ENCODE measurements at places on chromosomes 1 and 21.

DNA sequence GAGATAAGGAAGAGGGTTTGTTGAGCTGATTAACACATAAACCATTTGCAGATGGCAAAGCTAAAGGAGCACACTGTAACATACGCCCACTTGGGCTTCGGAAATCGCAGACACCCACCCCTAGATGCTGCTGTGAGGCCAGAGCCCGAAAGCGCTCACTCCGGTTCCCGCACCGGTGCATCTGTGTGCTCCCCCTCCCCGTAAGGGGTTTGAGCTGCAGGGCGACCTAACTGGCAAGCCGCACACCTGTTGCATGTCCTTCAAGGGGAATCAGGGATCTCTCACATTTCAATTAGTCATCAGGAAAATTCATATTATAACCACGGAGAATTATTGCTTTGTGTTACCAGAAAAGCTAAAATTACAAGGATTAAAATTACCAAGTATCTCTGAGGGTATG, 1.4 kb upstream of the CFH start:
- DNase-seq: peak; percentile 9

DNA sequence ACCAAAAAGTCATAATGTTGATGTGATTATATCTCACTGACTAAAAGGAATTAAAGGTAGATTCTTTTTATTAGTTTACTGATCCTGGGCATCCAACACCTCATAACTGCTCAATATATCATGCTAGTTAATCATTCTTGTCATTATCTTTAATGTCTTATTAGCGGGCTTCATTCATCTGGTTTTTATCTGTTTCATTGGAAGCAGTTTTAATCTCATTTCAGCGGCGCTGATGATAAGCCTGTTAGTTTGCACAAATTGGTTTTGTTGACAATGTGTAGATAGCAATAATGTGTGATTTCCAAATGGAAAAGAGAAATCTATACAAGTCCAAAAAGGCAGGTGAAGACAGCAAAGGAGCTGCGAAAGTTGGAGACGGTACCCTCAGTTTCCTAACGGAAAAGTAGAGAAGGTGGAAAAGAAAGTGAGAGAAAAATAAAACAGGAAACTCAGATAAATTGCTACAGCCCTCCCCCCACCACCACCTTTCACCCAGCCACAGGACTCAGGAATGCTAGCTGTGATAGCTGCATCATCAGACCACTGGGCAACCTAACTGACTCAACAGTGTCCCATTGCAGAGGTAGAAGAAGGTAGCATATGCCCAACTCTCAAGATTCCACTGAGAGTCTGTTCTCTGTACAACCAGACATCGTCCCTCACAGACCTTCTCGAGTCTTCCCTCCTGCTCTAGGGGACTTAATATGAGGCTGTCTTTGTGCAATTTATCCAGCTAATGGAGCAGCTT, 241.7 kb upstream of the CAMK1G start:
- no peak for DNase-seq

DNA sequence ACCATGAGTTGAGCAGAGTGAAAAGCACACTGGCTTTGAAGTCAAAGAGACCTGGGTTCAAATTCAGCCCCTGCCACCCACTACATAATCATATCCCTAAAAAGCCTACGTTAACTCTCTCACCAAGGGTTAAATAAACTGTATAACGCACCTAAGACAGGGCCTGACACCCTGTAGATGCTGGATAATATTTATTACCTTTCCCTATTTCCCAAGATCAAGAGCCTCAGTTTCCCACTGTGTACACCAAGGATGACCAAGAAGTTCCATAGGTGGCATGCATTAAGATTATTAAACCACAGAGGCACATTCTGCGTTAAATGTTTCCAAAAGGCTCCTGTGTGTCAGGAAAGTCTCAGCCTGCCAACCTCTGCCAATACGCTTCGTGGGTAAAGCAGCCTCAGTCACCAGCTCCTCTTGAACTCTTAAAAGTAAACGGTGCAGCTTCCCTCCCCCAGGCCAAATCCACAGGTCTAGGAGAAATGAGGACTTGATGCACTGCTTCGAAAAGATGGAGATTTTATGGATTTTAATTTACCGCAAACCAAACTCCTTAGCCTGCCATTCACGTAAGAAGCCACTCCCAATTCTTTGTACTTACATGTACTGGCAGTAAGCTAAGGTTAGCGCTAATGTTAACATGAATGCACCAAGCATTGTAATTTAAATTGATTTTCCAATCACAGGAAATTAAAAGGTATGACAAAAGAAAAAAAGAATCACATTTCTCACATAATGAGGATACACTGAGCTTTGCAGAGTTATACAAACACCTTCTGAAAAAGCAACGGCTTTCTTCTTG, 2.6 kb downstream of the USP24 start:
- DNase-seq: no peak

- DNase-seq: no peak
These were observed 178.9 kb upstream of the DPT start for GRCh38 chr1:168907786-168908348.

DNA sequence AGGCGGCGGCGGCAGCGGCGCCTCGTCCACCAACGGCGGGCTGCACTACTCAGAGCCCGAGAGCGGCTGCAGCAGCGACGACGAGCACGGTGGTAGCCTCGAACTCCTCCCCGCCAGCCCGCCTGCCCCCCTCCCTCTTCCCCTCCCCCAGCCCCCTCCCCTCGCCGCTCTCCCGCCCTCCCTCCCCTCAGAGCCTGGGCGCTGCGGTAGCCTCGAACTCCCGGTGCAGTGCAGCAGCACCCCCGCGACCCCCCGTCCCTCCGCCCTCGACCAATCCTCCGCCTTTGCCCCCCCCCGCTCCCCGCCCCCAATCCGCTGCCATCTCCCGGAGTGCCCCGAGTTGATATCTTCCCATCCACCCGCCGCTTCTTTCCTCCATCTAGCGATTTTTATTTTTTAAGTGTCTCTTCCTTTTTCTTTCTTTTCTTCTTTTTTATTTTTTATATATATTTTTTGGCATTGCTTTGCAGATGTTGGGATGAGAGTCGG, 516 bp downstream of the RCOR3 start:
- peak; percentile 70 for DNase-seq

DNA sequence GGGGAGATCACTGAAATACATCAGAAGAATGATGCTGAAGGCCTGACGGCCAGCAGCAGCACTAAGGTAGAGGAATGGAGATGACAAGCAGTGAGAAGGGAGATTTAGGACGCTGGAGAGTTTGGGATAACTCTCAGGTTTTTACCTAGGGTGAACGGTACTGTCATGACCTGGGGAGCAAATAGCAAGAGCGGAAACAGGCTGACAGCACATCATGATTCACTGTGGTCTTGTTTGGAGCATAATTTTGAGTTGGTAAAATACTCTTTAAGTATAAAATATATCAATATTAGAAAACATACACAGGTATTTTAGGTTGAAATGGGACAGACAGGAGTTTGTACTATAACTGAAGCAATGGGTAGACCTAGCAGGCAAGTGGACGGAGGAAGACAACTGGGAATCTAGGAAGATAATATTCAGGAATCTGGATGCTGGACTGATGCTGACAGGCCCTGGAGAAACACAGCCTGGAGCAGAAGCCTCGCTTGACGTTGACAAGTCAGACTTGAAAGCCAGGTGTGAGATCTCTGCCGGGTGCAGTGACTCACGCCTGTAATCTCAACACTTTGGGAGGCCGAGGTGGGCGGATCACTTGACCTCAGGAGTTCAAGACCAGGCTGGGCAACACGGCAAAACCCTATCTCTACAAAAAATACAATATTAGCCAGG, 33.3 kb downstream of the ALG14 start:
- no peak for DNase-seq

- no peak for DNase-seq
These were observed 459.9 kb upstream of the NFIA start for GRCh38 chr1:60622486-60622885.

GRCh38 chr1:222772996-222773379, 36.0 kb downstream of the FAM177B start:
- peak; percentile 87 for DNase-seq

DNA sequence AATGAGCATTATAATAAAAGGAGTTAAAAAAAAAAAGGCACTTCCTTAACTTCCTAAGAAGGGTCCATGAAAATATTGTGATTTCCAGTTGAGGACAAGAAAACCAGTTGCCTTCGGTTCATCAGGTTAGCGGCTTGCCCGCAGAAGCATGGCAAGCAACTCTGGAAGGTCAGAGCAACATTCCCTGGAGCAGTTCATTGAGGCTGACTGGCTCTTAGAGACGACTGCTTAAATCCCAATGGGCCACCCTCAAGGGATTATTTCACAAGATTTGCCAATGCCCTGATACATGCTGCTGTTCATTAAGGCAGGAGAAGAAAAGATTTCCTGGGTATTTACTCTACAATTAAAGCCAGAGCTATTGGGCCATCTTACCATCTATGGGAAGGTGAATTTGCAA, 29.0 kb upstream of the CASQ2 start:
- no peak for DNase-seq

DNA sequence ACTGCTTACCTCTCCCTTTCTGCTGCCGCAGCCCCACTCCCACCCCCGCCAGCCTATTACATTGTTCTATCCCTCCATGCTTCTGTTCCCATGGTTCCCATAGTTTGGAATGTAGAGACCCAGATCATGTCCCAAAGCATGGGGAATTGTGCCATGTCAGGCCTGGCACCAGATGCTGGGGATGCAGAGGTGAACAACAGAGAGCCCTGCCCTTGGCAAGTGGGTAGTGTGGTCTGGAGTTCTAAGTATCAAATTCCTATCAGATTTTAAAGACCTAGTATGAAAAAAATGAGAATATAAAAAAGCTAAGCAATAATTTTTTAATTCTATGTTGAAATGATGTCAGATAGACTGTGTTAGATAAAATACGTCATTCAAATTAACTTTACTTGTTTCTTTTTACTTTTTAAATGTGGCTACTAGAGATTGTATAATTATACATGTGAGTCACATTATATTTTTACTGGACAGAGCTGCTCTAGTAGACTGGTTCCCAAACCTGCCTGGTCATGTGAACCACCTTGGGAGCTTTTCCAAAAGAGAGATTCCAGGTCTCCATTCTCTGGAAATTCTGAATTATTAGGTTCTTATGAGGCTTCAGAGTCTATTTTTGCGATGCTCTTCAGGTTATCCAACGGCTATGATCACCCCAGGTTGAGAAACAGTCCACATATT, 113.0 kb upstream of the DAB1 start:
- no peak for DNase-seq

DNA sequence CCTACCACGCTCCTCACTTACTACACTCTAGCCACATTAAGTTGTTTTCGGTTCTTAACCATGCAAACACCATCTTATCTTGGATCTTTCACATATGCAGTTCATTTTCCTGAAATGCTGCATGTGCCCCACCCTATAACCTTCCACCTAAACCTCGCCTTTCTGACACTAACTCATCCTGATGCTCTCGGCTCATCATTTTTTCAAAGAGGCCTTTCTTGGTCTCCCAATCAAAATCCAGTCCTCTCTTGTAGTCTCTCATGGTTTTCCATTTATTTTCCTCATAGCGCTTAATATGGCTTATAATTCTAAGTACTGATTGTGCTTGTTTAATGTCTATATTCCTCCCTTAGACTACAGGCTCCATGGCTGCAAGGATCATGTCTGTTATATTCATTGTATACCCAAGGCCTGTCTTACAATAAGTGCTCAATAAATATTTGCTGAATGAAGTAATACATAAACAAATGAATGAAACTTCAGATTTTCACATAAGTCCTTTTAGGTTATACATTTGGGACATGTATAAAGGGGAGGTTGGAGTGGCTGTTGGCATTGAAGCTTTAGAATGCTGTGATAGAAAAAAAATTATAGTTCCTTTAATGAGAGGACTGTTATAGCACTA, 79.2 kb upstream of the CDC42BPA start:
- DNase-seq: no peak

DNA sequence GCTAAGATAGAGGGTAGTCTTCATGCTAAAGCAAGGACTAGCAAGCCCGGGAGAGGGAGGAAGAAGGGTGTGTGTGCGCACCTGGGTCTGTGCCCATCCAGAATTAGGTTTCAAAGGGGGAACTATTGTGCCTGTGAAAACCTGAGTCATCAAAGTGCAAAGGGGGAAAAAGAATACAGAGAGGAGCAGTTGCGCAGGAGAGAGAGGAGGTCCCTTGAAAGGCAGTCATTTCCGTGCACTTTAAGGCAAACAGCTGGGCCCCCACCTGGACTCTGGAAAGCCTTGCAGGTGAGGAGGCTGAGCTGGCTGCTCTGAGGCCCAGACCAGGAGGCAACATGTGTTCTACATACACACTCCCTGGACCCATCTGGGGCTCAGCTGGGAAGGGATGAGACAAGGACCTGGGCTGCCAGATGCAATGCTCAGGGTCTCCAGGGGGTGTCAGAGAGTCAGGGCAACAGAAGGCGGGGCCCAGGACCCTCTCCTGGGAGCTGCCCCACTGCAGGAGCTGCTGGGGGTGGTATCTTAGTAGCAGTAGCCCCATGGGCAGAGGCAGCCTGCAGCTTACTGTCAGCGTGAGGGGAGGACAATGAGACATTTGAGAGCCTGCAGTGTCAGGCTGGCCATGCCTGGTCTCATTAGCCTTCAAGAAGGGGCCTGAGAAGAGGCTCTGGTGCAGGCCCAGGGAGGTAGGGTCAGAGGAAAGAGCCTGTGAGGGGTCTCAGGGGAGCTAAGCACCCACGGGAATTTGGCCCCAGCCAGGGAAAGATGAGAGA, 14.3 kb downstream of the PROK1 start:
- peak; percentile 81 for DNase-seq

DNA sequence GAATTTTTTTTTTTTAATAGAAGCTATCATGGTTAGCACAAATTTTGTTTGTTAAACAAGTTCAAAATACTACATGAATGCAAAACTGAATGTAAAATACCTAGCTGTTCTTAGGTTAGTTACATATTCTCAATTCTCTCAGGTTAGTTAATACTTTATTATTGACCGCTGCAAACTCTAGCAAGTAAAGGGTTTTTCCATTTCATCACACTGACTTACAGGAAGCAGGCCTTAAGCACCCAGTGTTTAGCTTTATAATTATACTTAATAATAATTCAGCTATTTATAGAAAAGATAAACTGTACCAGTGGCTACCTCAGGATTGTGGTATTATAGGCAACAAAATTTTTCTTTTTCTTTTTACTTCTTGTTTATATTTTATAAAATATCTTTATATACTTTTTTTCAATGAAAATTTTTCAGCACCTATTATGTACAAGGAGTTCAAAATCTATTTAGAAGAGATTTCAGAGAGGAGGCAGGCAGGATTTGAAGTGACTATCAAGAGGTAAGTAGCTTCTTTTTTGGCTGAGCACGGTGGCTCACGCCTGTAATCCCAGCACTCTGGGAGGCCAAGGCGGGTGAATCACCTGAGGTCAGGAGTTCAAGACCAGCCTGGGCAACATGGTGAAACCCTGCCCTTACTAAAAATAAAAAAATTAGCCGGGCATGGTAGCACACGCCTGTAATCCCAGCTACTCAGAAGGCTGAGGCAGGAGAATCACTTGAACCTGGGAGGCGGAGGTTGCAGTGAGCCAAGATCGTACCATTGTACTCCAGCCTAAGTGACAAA, 17.9 kb downstream of the PLPP3 start:
- no peak for DNase-seq

DNA sequence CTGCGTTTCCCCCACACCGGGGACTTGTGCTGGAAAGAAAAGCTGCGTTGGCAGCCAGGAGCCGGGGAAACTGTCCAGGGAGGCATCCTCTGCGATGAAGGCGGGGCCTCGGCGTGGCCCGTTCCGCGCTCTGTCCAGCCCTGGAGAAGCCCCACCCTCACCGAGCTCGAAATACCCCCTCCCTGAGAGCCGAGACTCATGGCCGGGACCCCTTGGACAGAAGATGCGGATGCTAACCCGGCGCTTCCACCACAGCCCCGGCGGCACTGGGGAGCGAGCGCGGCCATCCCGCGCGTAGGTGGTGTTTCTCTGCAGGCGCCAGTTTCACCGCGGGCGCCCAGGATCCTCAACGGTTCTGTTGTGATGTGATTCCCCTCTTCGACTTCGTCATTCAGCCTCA, 31.6 kb downstream of the PDE9A start:
- DNase-seq: no peak

All from RPMI8226 (cell line).